ENCODE measurements at places on chromosomes 13 and 19.
A peak's percentile ranks its signal among the peaks of the same experiment; 100 is the strongest.

GRCh38 chr13:111508902-111509509, 188.6 kb downstream of the TEX29 start:
- no peak for DNase-seq

GRCh38 chr13:31067416-31068118, 94.1 kb downstream of the HSPH1 start:
- DNase-seq, result no peak

DNA sequence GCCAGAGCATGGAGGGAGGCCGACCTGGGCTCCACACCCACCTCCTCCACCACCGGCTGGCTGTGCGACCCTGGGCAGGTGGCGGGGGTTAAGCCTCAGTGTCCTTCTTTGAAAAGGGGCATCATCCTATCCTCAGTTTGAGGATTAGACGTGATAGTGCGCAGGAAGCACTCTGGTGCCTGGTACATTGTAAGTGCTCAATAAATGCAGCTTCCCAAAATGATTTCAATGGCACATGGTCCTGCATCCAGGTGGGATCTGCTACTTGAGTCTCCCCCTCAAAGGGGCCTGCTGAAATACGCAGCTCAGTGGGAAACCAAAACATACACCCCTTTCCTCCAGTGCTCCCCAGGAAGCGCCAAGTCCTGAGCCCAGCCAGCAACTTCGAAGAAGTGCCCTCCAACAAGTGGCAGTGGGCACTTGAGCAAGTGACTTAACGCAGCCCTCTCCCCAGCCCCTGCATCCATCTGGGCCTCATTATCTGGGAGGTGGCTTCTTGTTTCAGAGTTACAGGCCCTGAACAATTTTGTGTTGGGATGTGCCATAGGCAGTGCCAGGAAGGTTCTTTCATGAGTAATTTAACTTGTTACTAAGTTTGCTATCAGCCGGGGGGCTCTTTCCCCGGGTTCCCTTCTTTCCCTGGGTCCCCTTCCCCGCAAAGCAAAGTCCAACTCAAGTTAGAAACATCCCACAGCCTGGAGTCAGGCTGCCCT, 17.9 kb downstream of the ACTN4 start:
- no peak for DNase-seq

- DNase-seq, result no peak
Measured at GRCh38 chr19:35889370-35890112, 10.8 kb downstream of the NFKBID start.

- DNase-seq, result peak; percentile 59
Measured at GRCh38 chr19:862581-863314, 3.3 kb downstream of the CFD start.

- DNase-seq, result no peak
Measured at GRCh38 chr13:40429706-40430545, 236.5 kb downstream of the FOXO1 start.

GRCh38 chr13:80296638-80297037, 44.3 kb downstream of the SPRY2 start:
- DNase-seq, result no peak

DNA sequence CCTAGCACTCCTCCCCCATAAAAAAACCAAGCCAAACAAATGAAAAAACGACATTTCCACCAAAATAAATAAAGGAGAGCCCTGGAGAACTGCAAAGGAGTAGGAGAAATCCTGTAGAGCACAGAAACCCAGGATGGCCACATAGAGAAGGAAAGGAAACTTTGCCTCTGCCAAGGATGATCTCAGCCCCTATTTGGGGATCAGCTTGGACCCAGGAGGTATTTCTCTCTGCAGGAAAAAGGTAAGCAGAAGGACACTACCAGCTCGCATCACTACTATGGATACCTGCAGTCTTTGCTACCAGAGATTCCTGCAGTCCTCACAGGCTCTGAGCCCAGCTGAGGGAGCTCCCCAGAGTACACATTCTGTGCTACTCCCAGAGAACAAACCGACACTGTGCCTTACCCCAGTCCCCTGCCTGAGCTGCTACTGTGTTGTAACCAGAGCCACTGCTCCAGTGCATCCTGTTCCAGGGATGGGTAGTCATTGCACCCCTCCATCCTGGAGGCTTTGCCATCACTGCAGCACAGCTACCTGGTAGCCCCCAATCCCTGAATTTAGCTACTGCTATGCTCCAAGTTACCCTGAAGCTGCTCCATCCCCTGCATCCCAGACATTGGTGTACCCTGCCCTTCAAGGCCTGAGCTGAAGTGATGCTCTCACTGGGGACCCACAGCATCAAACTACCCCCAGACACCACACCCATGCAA, 41.7 kb downstream of the VWA8 start:
- no peak for DNase-seq

DNA sequence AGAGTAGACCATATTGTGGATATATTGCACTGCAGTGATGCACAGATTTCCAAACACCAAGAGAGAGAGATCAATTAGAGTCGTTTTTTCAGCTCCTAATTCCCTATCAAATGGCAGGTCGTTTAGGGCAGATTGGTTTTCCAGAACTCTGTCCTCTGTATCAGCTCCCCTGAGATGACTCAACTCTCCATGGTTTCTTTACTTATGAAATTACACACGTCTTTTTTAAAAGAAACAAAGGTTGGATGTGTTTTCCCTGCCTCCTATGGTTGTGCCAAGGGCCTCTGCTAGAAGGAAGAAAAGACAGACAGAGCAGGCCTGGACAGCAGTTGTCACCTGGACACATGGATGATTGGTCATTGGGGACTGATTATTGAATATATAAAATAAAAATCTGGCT, 478.1 kb upstream of the NBEA start:
- no peak for DNase-seq

GRCh38 chr19:37778613-37779126, 716 bp downstream of the ZNF573 start:
- no peak for DNase-seq

DNA sequence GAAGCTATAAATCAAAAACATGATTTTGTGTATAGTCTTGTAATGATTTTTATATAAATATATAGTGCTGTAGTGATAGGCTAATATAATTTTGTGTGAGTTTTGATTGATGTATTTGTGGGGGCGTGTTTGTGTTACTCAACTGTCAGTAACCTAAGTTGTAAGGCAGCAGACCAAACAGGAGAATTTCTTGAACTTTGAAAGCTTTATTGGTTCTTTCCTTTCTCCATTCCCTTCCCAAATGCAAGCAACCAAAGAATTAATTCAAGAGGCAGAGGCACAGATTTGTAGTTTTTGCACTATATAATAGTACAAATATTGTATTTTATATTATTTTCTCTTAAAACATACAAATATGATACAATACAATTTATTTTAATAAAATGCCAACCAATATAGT, 109.6 kb downstream of the FLT1 start:
- no peak for DNase-seq

- DNase-seq, result no peak
Measured at GRCh38 chr13:112722433-112723263, 32.8 kb downstream of the ATP11A start.

DNA sequence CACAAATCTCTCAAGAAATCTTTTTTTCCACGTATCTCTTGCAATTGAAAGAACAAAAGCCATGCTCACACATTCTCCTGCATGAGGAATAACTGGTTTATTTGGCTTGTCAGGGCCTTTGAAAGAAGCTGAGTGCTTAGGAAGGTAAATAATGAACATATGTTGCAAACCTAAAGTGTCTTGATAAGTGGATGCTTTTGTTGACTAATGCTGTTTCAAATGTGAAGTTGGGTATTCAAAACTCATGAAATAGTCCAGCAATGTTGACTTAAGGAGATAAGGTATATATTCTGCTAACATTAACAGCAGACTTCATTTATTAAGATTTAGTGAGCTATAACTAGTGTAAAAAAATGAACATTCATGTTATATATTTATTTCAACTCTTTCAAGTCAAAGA, 1792.7 kb upstream of the MIR17HG start:
- DNase-seq, result no peak

- no peak for DNase-seq
Measured at GRCh38 chr19:571566-571974, 826 bp upstream of the BSG start.

DNA sequence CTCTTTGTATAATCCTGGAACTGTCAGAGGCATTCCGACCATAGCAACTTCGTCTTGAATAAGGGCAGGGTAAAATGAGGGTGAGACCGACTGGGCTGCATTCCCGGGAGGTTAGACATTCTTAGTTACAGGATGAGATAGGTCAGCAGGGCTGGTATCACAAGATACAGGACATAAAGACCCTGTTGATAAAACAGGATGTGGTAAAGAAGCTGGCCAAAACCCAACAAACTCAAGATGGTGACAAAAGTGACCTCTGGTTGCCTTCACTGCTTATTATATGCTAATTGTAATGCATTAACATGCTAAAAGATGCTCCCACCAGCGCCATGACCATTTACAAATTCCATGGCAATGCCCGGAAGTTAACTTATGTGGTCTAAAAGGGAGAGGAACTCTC, 27.7 kb upstream of the MBNL2 start:
- DNase-seq, result no peak

DNA sequence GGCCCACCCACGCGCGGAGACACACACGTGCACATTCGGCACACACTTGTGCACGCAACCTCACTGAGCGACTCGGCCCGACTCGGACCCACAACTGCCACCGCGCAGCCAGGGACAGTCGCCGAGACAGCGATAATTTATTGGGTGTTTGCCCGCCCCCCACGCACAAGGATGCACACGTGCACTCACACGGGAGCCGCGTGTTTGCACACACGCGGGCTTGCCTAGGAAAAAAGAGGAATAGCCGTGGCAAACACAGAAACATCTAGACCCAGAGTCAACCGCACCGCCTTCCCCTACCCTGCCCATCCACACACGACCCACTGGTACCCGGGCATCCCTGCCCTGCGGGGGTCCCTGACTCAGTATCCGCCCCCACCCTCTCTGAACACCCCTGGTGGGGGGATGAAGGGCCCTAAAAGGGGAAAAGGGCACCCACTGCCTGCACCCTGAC, 1.1 kb upstream of the SSBP4 start:
- no peak for DNase-seq

DNA sequence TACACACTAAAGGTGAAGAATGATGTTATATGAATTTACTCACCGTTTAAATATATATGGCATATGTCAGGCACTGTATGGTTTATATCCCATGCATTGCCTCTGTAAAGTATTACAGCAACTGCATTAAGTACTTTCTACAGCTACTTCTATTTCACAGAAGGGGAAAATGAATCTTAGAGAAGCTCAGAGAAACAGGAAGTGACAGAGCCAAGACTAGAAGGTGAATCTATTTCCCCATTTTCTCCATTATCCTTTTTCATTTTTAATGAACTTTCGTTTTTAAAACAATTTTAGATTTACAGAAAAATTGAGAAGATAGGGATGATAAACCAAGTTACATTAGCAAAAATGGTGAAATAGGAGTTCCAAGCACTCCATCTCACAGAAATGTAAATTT, 863.3 kb downstream of the UQCRFS1 start:
- no peak for DNase-seq

GRCh38 chr13:97121894-97122293, 100.2 kb upstream of the MBNL2 start:
- DNase-seq, result no peak

- DNase-seq, result no peak
Measured at GRCh38 chr13:21014502-21015170, 46.8 kb downstream of the LATS2 start.

DNA sequence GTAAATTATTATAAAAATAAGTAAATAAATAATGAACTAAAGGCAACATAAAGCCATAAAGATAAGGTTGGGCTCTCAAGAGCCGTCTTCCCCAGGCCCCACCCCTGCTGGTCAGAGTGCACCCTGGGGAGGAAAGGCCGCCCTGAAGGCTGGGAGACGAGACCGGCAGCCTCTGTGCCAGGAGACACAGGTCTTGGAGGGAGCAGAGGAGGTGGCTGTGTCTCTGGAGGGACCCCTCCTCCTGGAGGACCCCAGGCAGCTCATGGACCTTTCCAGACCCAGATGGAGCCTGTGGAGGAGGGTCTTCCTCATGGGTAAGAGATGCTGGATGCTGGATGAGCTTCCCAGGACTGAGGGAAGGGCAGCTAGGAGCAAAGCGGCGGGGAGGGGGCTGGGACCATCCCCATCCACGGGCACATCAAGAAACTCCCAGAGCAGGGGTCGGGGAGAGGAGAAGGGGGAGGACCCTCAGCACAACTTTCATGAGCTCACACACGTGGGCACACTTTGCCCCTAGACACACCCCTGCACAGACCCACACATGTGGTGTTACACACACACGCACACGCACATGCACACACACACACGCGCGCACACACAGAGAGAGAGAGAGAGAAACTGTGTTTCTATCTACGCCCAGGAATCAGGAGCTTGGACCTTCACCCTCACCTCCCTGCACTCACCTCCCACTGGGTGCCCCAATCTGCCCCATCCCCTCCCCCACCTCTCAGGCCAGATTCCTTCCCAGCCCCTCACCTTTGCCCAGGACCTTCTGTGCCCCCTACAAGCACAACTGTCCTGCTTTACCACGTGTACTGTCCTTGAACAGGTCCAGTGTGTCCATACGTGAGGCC, at the start of gene CEACAM18:
TSS of gene CEACAM18 (plus strand) at position 159 of the 854 bp plus-strand sequence.
- DNase-seq, result no peak

- no peak for DNase-seq
Measured at GRCh38 chr19:44955505-44956439, 592 bp downstream of the CLPTM1 start.

DNA sequence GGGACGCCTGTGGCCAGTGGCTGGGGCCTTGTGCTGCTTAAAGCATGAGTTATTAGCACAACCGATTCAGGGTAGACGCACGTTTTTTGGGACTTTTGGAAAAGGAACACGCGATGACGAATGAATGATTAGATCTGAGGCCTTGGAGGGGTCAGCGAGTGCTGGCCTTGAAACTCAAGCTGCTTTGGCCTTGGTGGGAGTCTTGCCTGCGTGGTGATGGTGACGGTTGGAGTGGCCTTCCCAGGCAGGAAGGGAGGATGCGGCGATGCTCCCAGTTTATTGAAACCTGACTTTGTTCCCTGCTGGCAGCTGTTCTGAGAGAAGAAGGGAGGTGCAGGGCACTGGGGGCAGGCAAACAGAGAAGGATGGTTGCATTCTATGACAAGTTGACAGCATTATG, 63.1 kb upstream of the RNF113B start:
- DNase-seq, result no peak

DNA sequence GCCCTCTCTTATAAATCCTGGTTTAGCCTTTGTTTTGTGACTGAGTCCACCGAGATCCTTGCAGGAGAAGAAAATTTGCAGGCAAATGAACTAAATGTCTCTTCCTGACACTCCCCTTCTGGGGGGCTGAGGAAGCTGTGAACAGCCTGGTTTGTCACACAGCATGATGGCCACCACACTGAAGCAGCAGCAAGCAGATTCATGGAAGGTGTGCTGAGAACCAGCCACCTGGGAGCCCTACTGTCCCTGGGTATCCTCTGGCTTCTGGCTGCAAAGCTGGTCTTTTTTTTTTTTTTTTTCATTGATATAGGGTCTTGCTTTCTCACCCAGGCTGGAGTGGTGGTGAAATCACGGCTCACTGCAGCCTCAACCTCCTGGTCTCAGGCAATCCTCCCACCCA, 11.2 kb downstream of the MRPS12 start:
- DNase-seq, result no peak

All from activated naive CD8-positive, alpha-beta T cell treated with anti-CD3 and anti-CD28 coated beads, Interleukin-2, amount 50 U/mL, for 16 hours (primary cell).